ENCODE measurements at places on chromosomes 3 and 15. TPM values are rescaled to one million over a fixed set of nuclear protein-coding genes. Genes with fewer than 3 reads are reported as not detected.
A peak's percentile ranks its signal among the peaks of the same experiment; 100 is the strongest.

GRCh38 chr3:148077965-148078364 is 619.7 kb upstream of the AGTR1 start:
- DNase-seq, result no peak

- DNase-seq, result no peak
Measured at GRCh38 chr3:142846779-142847577, 41.9 kb downstream of the PCOLCE2 start.

DNA sequence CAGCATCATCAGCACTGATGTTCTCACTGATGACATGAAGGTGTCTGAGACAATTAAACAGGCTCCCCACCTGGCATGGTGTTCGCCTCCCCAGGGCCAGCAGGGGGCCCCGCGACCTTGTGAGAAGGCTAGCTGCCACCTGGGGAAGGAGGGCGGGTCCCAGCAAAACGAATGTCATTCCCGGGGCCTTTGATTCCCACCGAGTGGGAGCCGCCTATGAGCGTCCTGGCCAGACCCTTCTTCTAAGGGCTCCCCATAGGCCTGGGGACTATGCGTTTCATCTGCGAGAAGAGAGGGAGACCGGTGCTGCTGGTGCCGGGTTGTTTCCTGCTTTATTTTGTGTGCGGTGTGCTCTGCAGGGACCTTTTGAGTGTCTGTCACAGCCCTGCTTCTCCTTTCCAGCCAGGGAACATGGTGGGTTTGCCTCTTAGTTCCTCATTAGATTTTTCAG is 20.5 kb upstream of the MINDY4B start:
- peak; percentile 59 for DNase-seq

DNA sequence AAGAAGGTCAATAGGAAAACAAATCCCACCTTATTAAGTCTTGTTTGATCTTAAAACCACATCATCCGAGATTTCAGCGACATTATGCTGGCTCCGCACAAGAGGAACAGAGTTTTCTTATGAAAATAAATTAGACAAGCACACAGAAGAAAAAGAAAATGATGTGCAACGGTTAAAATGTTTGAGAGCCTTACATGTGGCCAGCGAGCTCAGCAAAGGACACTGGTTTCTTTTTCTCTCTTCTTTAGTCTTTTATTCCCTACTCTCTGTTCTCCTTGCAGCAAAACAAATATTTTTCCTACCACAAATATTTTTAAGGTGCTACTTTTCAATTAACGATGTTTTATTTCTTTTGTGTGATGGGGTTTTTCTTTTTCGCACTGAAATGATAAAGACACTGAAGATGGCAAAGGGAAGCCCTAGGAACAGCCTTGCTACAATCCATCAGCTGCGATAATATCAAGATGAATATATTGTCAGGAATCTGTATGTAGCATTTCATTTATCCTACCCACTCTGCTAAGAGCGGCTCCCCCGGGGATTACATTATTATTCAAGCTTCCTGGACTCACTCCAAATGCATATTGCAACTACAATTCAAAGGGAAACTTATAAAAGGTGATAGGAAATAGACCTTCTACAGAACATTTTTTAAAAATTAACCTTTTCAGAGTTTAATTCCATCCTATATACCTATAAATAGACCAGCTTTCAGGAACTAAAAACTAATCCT is 72.9 kb downstream of the ANXA2 start:
- DNase-seq, result no peak

DNA sequence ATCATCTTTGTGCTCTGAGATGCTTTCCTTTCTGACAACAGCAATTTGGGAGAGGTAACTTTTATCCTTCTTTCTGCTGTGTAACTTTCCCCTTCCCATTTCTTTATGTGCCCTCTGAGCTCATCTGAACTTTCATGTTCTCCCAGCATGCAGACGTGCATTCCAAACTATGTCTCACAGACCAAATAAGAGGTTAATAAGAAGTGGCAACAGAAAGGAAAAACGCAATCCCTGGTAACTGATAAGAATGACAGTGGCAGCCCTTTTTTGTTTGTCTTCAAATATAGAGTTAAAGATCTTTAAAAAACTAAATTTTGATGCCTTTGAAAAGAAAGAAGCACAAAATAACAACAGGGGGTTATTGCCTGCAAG is 533.4 kb downstream of the FOXP1 start:
- no peak for DNase-seq

GRCh38 chr3:195271410-195272243 is 668 bp upstream of the XXYLT1 start:
- DNase-seq, result peak; percentile 91

GRCh38 chr15:70257047-70257446 is 159.3 kb upstream of the TLE3 start:
- DNase-seq, result no peak

DNA sequence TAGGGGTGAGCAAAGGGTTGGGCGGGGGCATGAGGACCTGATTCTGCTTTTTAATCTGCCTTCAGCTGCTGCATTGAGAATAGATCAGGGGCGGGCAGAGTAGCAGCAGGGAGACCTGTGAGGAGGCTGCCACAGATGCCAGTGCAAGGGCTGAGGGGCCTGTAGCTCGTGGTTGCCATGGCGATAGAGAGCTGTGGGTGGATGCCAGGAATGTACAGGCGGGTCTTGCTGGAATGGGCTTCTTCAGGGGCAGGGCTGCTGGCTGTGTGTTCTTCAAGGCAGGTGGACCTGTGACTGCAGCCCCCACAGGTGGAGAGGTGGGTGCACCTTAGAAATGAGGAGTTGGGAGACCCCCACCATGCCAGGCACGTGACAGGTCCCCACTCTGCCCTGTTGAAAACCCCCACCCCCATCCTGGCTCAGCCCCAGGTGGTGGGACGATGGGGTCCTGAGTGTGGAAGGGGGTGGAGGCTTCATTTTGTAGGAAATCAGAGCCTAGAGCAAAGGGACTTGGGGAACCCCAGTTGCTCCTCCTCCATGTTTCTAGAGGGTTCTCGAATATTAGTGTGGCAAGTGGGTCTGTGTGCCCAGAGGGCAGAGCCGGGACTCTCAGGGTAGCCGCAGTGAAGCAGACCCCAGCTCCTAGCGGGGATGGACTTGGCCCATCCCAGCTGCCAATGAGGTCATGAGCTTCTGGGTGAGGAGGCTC is 38.3 kb downstream of the SLC6A6 start:
- peak; percentile 88 for DNase-seq

Gene GOLGA6A
- polyA plus RNA-seq, result not detected

Gene FGD5
- polyA plus RNA-seq, result not detected

Gene CHRM5
- polyA plus RNA-seq, result not detected
